GM10248 (cell line): ENCODE measurements at places on chromosomes 1 and 21.

GRCh38 chr1:23838401-23838866 lies 13.2 kb upstream of the HMGCL start:
- DNase-seq = peak; percentile 80

DNA sequence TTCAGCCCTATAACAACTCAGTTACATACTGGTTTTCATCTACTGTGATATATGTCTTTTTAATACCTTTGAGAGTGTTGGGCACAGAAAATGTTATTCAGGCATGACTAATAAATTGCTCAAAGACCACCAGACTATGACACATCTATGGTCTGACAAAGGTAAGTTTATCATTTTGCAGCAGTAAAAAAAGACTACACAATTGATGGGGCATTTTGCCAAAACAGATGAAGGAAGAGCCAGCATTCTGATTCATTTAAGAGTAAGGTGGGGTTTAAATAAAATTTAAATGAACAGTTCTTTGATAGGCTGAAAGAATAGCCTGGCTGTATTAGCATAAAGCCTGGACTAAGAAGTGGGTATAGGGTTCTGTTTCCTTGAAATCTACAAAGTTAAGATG lies 8.8 kb upstream of the RNPC3 start:
- DNase-seq = no peak

DNA sequence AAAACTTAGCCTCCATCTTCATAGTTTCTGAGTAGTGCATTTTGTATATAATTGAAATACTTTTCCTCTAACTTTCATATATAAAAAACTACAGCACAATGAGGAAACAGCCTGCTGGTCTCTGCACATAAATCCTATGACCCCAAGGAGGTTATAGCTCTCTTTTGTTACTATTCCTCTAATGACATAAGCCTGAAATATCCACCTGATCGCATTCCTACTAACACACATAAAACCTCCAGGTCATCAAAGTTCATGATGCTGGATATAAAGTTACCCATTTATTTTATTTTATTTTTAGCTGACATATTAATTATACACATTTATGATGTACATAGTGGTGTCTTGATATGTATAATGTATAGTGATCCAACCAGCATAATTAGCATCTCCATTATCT lies 1042.0 kb upstream of the B3GALT2 start:
- no peak for DNase-seq

GRCh38 chr21:18382141-18382540 lies 21.4 kb downstream of the TMPRSS15 start:
- no peak for DNase-seq

- DNase-seq = no peak
These were observed 1.7 kb downstream of the TFF3 start for GRCh38 chr21:42313501-42313969.

- DNase-seq = no peak
These were observed 2.2 kb downstream of the PPP1R8 start for GRCh38 chr1:27832762-27833161.

DNA sequence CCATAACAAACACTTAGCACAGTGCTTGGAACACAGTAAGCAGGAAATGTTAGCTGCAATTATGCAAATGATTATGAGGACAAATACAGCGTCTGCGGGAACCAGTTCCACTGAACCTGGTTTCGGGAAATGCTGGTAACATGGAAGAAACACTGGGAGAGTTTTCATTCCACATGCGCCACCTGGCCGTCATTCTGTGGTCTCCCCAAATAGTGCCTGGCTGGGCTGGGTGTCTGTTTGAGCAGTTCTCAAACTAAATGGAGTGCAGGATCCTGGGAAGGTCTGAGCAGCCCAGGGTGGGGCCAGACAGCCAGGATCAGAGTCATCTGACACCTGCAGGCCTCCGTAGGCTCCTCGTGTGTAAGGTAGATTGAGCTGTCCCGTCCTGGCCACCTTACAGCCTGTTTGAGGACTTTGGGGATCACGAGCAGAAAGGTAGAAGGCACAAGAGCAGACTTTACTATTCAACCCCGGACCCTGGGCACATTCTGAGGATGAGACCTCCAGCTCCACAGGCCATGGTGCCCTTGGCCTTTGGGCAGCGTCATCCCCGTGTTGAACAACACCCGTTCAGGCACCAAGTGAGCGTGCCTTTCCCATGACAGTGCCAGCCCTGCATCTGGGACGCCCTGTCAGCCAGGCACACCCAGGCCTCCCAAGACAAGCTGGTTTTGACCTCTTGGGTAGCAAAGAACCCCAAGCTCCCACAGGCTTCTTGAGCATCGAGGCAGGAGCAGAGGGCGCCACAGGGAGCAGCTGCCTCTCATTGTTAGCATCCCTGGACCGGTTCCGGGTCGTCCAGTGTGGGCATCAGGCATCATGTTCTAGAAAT lies 101.9 kb downstream of the PRDM2 start:
- no peak for DNase-seq

DNA sequence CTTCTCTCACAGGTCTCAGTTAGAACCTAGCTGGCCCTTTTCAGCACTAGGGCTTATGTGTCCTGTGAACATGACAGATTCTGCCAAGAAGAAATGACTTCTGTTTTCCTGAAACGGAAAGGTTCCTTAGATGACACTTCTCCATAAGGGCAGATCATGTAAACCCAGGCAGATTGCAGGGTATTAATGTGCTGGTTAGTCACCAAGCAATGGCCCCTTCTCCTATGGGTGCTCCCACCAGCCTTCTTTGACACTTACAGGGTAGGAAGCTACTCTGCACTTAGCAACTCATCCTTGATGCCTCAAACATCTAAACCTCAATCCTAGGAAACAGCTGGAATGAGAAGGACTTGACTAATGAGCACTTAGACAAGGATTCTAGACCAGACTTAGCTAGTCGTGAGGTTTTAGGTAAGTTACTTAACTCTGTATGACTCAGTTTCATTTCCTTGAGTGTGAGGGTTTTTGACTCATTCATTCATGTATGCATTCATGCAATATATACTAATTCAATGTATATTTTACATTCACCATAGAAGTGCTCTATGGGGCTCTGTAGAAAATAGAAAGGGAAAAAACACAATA lies 74.1 kb upstream of the PLXNA2 start:
- no peak for DNase-seq
